SK-N-SH treated with all-trans-retinoic acid at 6 μM for 48 hours (cell line): ENCODE measurements at places on chromosomes 4 and X.
A peak's percentile ranks its signal among the peaks of the same experiment; 100 is the strongest.

- ATAC-seq, result no peak
These were observed 87.4 kb downstream of the ADGRA3 start for GRCh38 chr4:22428441-22428840.

DNA sequence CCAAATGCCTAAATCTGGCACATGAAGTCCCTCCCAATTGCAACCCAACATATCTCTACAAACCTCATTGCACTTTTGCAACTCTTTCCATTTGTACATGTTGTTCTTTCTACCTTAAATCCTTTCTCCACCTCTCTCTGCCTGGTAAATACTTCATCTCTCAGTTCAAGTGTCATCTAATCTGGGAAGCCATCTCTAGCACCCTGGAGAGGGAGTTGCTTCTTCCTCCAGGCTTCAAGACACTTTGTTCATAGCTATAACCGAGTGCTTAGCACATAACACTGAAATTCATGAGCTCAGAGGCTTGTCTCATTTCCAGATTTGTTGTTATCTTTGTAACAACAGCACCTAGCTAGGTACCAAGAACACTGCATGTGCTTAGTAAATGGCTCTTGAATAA is 114.8 kb upstream of the NAP1L5 start:
- ATAC-seq, result no peak

DNA sequence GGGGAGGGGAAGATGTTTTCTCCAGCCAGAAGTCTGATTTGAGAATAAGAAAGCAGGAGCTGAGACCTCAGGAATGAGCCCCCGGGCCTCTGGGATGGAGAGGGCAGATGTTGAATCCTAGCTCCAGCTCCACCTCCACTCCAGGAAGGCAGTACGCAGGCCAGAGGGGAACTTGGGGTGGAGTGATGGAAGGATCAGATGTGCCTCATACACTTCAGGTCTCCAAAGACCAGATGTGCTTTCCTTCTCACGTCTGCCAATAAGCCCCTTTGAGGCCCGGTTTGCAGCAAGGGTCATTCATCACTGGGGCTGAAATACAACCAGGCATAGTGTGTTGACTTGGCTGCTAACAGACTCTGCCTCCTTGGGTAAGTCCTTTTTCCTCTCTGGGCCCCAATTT is 28.1 kb downstream of the STARD8 start:
- no peak for ATAC-seq

DNA sequence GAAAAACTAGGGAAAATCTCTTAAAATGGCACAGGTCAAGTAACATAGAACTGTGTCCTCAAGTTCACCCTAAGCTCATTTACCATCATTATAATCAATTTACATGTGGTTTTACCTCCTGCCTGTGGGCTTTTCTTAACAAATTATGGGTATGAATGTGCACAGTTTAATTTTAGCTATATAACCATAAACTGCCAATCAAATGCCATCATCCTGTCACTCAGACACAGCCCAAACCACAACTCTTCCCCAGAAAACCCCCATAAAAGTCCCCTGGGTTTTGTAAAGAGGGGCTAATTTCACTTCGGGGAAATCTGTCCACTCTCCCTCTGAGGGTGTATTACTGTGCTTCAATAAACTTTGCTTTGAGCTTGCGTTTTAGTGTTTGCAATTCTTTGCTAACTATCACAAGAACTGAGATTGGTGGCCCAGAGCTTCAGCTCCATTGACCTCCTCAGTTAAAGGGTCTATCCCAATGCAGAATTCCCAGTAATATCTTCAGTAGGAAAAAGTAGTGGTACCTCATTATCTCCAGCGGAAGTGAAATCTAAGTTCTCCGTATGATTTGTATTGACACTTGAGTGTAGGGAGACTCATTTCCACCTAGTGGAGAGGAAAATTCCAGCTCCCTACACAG is 394.6 kb downstream of the SPOCK3 start:
- no peak for ATAC-seq

GRCh38 chrX:41449615-41450014 is 2.5 kb downstream of the NYX start:
- peak; percentile 84 for ATAC-seq

GRCh38 chrX:44898411-44899221 is 25.6 kb downstream of the KDM6A start:
- no peak for ATAC-seq
